Anterior cingulate cortex (tissue), 58 donors: ENCODE measurements at places on chromosomes 5 and 9.

GRCh38 chr9:79020276-79020675, 551.5 kb upstream of the TLE4 start:
- DNase-seq = no peak

- no peak for DNase-seq
These were observed 143.0 kb upstream of the EGFLAM start for GRCh38 chr5:38115318-38115827.

GRCh38 chr5:35440409-35440808, 177.3 kb upstream of the SPEF2 start:
- no peak for DNase-seq

DNA sequence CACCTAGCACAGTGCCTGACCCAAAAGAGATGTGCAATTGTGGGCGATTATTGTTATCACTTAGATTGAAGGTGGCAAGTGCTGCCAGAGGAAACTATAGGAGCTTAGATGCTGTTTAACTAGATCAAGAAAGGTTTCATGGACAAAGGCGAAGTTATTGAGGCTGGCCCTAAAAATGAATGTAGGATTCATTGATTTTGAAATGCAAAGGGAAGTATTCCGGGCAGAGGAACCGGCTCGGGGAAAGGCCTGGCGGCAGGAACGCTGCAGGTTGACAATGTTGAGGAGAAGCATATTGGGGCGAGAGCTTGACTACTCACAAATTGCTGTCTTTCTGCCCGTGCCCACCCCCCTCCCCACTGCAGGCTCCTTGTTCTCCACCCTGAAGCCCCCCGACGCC, 37.4 kb upstream of the TTC1 start:
- DNase-seq = no peak

DNA sequence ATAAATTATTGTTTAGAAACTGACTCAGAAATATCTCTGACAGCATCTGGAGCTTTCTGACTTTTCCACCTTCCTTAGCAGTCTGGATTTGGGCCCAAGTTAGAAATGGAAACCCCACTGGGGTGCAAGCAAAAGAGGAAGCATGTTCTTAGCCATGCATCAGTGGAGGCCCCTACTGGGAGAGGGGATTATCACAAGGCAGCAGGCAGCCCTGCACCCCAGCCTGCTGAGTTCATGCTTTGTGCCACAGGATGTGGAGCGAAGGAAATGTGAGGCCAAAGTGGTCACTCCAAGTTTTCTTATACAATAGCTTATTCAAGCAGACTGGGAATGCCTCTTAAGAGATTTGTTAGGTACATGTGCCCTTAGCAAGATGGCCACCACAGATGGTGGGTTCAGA, 146.5 kb upstream of the TLX3 start:
- DNase-seq = no peak

DNA sequence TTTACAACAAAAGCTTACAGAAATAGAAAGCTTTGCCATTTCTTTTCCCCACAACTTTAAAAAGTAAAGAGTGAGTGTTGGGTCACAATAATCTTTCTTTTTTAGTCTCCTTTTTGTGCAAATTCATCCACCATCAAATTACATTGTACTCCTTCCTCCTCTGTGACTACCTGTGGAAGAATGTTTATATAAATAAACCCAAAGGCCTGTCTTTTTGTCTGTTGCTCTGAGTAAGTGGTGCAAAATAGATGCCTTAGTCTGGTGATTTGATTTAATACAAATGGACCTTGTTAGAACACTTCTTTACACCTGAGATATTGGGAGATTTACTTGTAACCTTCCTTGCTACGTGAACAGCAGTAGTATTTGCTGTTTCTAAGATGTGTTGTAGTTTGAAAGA, 53.5 kb upstream of the TAF11L2 start:
- no peak for DNase-seq

DNA sequence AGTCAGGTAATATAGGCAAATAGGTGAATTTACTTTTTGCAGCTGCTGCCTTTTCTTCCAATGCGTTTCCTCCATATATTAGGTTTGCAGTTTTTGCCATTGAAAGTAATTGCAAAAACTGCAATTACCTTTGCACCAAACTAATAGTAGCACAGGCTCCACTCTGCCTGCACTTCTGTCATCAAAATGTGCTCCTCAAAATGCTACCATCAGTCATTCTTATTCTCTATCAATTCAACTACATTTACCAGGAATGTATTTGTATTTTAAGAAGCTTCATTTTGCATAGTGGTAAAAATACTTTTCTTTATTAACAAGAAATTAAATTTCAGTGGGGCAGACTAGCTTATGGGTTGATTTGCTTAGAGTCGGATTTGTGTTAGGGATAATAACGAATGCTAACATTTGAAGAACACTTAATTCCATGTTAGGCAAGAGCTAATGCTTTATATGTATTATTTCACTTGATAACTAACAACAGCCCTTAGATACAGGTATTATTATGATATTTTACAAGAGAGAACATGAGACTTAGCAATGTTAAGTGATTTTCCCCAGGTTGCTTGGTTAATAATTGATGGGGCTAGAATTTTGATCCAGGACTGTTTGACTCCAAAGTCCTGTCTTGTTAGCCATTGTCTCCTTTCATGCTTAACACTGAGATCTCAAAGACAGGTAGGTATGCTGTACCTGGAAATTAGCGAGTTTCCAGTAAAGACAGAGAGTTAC, 300.4 kb downstream of the MAN2A1 start:
- no peak for DNase-seq

DNA sequence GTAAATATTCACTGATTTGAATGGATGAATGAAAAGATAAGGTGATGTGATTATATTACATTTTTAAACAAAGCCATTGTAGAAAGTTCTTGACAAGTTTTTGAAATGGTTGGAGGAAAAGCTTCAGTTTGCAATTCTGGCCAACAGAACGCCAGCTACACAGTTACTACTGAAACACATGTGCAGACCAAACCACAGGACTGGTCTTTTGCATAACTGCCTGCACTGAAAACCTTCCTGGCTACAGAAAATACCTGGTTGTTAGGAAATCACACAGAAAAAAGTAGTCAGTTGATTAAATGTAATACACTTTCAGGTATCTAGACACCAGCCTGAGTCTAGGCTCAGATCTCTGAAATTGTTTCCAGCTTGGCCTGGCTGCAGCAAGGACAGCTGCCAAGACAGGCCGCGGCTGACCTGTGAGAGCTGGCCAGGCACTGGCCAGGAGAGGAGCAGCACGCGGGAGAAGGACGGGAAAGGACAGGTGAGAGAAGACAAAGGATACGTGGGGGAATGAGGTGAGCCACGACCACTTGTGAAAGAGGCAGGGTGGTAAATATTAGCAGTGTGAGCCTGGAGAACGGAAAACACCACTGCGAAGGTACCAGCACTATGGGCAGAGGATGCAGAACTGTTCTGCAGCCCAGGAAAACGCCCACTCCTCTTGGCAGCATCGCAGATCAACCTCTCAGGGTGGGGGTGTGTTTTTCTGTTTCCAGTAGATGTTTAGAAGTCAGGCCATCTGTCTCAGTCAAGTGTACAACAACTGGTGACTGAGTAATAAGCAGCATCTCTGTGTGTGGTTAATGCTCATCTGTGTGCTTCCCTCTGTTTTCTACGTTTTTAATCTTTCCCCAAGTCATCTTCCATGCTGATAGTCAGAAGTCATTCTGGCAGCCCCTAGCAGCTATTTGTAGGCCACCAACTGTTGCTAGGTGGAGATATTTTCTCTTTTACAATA, 137.4 kb downstream of the SCAMP1 start:
- DNase-seq = no peak

GRCh38 chr9:135156525-135157510, 69.3 kb downstream of the OLFM1 start:
- no peak for DNase-seq

DNA sequence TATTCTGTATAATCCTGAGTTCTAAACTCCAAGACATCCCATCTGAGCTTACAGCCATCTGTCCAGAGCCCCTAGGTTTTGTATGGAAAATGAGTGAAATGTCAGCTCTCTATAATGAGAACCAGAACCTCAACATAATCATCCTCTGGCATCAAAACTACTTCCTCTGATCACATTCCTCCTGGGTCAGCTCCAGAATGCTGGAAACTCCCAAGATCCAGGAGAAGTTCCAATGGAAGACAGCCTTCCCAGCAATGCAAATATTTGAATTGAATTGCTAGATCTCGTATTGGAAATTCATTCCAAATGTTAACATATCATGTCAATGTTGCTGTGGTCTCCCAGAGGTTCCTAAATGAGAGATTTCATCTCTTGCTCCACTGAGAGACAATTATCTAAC, 23.8 kb downstream of the C9 start:
- DNase-seq = no peak

- DNase-seq = no peak
These were observed 500.1 kb downstream of the ENC1 start for GRCh38 chr5:74140409-74140808.

- no peak for DNase-seq
These were observed 117.2 kb downstream of the PSD2 start for GRCh38 chr5:139912804-139913203.

DNA sequence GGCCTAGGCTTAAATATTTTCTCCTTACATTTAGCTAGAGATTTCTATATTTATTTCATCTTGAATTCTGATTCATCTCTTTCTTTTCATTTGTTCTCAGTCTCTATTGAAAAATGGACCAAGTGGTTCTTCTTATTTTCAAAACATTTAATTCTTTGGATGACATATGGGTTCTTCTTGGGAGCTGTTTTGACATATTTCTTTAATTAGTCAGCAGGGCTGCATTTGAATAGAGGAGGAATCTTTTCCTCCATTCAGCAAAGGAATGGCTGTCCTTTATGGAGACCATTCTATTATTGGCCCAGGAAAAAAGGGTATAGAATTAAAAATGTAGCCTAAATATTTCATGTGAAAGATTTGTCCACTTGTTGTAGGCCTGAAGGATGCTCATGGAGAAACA, 109.9 kb downstream of the RPS23 start:
- DNase-seq = no peak

- DNase-seq = no peak
These were observed 129.3 kb downstream of the RXRA start for GRCh38 chr9:134455537-134455933.

DNA sequence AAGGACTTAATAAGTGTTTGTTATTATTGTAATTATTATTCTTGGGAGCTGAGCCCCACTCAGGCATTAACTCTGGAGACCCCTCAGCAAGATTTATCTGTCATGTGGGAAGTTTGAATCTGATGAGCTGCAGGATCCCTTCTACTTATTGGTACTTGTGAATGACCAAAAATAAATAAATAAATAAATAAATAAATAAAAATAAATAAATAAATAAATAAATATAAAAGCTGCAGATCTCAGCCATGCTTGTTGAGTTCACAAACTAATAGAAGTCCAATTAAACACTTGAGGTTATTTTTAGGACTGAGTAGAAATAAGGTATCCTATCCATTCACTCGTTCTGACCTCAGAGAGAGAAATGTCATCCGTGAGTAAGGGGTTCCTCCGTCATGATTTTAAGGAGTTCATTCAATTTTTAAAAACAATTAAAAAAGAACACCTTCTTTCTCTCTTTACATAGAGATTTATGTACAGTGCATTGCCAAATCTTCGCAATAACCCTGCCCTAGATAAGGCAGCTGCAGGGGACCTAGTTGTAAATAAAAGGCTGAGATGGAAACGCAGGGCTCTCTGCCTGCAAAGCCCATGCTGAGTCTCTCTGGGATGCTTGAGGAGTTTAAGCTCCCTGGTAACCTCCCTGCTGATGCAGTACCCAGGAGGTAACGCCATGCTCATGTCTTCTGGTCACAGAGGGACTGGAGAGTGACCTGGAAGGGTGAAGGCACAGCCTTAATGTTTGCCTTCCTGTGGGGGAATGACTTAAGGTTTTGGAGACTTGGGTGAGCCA, 1.2 kb downstream of the EFCAB9 start:
- no peak for DNase-seq

DNA sequence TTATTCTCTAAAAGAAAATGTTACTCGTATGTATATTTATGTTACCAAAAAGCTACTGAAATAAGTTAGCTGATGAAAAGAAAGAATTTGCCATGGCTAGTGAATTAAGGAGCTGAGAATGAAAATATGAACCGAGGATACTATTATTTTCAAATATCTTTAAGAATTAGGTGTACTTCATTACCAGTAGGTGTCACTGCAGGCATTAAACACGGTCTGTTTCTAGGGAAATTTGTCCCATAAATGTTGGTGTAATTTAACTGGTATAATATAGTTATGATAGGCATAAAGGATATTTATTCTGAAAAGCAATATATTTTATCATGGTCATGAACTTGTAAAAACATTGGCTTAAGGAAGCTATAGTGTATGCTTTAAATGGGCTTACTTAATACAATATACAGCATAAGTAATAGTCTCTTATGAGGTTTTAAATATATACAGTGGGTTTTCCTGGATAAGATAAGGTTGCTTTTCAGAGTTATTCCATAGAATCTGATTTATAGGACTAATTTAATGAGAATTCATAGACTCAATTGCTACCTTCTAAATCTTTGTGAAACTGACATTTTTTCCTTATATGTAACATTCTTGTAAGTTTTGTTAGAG, 72.4 kb upstream of the MPDZ start:
- DNase-seq = no peak

DNA sequence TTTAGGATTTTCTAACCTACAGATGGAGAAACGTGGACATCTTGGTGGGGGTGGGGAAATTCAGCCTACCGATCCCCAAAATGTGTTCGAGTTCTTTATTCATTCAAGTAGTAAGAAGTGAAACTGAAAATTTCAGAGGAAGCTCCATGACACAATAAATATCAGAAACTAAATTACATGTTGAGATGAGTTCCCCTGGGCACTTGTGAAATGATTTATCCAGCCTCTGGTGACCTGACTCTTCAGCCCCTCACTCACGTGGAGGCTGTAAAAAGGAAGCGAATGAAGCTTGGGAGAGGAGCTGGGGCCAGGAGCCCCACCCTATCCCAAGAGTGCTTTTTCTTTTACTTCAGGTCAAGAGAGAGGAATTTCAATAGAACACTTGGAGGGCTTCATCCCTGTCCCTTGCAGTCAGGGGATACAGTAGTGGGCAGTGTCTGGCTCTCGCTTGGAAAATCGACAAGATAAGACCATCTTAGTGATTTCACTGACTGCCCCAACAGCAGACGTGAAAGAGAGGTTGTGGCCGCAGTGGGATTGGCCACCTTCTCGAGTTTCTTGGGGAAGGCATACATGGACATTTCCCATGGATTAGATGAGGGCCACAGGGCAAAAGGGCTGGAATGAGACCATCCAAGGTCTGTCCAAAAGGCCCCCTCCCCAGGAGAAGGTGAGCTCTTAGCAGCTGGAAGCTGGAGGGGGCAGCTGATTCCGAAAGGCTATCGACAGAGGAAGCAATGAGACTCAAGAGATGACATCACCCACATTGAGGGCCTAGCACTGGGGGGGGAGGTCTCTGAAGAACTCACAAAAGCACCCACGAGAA, 76.8 kb upstream of the SH3PXD2B start:
- DNase-seq = no peak

GRCh38 chr5:9170026-9170425, 375.8 kb downstream of the SEMA5A start:
- no peak for DNase-seq

GRCh38 chr5:150630461-150631325, 9.8 kb upstream of the SYNPO start:
- no peak for DNase-seq

DNA sequence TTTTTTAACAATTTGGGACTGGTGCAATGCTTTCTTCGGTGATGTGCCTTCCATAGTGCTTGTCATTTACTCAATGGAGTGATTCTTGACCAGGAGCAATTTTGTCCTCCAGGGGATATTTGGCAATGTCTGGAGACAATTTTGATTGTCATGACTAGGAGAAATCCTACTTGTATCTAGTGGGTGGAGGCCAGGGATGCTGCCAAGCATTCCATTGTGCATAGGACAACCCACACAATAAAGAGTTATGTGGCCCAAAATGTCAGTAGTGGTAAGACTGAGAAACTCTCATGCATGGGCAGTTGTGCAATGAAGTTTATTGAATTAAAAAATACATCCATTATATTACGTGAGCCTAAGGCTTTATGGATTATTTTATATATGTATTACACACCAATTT, 70.5 kb downstream of the FOCAD start:
- DNase-seq = no peak
